ENCODE measurements at places on chromosomes 3 and 15. TPM values are rescaled to one million over a fixed set of nuclear protein-coding genes. Genes with fewer than 3 reads are reported as not detected.

GRCh38 chr3:113278599-113278955 lies 67.2 kb downstream of the BOC start:
- no peak for DNase-seq

DNA sequence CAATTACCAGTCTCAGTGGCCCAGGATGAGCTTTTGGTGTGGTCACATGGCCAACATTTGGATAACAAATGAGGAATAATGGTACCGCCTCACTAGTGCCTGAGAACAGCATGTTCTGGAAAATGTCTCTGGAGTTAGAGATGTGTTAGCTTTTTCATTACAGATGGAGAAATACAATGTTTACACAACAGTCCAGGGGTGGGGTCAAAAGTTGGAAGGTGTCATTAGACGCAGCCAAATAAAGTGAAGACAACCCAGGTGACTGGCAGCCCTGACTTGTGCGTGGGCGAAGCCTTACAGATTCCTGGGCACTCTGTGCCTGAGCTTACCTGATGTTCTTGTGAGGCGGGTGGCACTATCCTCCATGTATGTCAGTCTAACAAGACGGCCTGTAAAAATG lies 12.8 kb downstream of the IL17RB start:
- DNase-seq = peak; percentile 60

DNA sequence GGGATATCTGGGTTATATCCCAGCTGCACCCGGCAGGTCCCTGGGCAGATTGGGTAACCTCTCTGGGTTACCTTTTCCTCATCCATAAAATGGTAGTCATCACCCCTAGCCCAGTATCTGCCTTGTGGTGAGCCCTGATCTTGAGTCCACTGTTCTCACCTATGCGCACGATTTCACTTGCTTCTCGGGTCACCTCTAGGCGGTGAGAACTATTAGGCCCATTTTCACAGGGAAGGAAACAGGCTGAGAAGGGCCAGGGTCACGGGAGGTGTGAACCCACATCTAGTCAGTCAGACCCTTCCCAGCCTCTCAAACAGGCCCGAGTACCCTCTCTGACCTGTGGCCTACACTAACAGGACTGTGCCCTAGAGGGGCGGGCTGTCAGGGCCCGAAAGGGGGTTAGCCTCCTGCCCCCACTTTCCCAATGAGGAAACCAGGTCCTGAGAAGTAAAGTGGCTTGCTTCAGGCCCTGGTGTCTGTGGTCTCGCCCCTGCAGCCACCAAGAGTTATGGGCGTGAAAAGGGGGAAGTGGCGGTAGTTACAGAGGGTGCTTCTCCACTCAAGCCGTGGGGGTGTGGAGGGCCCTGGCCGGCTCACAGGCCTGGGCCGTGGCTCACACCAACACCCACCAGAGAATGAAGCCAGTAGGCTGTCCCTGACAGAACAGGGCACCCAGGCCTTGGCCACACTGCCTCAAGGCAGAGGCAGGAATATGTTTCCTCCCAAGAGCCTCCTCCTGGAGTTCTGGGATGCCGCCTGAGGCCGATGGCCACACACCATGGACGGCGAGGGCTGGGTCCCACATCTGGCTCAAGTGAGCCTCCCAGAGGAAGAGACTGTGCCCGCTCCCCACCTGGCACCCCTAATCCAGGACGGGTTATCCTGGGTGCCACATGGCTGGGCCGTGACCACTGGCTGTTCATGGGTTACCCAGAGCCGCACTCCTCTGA lies 19.5 kb downstream of the PSTPIP1 start:
- no peak for DNase-seq

DNA sequence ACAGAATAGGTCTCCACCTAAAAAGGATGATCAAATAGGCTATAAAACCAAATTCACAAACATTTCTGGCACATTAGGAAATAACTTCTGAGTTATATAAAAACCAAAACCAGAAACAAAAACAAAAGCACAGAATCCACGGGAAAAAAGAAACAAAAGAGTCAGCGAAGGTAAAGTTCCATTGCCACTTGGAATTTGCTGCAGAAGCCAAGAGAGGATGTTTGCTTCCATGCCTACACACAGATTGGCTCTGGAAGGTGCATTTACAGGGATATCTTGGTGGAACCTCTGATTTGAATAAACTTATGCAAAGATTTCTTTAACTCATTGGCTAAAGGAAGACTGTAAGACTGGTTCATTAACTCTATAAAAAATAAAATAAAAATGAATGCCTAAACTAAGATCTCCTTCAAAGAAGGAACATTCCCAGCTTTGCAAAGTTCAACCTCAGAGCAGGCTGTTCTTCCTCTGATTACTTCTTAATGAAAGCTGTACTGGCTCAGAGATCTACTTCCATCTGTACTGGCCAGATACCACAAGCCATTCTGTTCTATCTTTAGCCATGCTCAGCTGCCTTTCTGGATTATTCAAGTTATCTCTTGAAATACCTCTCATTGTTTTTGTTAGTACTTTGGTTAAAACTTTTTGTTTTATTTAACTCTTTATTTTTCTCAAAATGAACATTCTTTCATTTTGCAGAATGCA lies 537.5 kb upstream of the CCDC54 start:
- no peak for DNase-seq

DNA sequence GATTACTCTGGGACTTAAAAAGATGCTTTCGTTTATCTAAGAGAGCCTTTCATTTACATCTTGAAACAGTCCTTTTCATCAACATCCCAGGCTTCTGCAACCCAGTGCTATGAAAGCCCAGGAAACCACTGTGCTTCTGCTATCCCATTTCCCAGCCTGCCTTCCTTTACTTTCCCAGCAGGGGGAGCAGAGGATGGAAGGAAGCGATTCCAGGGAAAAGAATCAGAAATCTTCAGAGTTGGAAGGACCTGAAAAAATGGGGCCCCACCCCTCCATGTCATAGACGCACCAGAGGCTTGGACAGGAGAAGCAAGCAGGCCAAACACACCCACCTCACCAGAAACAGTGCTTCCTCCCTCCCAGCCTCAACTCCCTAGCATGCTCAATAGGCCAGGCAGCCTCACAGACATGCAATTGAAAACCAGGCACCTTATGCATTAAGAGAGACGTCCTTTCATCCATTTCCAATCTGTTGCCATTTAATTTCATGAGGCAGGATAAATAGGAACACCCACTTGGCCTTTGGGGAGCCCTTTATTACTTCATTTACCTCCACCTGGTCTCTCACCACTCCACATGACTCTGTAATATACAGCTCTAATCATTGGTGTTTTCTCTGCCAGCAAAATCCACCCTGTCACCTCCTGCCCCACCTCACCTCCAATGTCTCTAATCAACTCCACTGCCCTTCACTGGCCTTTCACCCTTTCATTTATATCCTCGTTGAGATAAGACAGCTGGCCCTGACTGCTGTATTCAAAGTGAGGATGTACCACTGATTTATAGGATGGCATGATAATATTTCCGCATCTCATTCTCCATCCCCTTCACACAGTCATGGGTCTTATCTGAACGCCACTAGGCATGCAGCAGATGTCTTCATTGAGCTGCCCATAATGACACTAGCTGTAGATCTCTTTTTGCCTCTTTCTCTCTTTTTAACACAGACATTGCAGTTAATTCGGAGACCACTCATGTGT lies 583.9 kb downstream of the NTRK3 start:
- DNase-seq = no peak

DNA sequence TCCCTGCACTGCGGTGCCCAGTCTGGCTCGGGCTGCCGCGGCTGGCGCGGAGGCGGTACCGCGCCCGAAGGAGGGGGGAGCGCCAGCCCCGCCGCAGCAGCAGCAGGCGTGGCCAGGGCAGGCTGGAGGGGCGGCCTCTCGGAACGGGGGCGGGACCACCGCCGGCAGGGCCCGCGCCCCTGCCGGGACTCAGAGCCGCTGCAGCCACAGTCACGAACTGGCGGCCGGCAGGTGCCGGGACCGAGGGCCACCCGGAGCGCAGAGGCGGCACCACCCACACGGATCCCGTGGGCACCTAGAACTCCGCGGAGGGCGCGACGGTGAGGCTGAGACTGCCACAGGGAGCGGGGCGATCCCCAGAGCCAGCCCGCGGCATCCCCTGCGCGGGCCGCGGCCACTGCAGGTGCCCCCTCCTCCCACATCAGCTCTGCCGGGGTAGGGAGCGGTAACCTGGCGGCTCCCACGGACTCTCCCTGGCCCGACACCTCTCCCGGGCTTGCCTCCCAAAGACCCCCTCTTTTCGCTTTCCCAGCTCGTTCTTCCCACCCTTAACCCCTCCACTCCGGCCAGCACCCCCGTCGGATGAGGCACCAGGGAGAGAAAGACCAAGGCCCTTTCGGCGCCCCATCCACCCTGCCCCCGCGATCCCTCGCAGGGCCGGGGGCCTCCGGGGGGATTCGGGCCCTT lies at the start of gene VWA5B2:
VWA5B2 (plus strand) TSS at position 192 of the 687 bp plus-strand sequence. CDS start 944 bp downstream, outside the sequence.
- DNase-seq = no peak

- no peak for DNase-seq
Measured at GRCh38 chr15:39391230-39391629, 189.6 kb upstream of the THBS1 start.

- no peak for DNase-seq
Measured at GRCh38 chr3:152817400-152817799, 17.5 kb upstream of the P2RY1 start.

- DNase-seq = no peak
Measured at GRCh38 chr15:55827204-55827603, 84.3 kb upstream of the PRTG start.

DNA sequence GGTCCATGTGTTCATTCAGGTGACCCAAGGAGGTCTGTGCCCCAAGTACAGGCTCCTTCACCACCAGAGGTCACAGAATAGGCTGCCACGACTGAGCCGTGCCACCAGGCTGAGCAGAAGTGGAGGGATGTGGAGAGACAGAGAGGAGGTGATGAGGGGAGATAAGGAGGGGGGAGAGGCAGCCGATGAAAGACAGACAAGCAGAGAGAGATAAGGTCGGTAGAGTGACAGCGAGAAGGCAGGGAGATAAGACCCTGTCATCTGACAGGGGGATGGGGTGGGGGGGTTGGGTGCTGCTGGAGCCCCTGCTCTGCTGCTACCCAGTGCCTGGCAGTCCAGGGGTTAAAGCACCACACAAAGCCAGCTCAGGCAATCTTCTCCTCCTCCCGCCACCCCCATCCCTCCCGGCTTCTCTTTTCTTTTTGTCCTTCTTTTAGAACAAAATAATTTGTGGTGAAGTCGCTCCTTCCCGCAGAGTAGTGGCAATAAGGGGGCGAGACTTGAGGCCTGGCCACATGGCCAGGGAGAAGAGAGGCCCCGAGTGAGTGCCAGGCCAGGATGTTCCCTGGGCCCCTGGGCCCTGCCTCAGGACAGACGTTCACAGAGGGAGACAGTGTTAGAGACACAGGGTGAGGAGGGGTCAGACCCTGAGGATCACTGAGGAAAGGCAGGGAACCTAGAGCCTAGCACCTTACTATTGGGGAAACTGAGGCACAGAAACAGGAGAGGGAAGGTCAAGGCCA lies 67.9 kb downstream of the CACNA2D2 start:
- no peak for DNase-seq

DNA sequence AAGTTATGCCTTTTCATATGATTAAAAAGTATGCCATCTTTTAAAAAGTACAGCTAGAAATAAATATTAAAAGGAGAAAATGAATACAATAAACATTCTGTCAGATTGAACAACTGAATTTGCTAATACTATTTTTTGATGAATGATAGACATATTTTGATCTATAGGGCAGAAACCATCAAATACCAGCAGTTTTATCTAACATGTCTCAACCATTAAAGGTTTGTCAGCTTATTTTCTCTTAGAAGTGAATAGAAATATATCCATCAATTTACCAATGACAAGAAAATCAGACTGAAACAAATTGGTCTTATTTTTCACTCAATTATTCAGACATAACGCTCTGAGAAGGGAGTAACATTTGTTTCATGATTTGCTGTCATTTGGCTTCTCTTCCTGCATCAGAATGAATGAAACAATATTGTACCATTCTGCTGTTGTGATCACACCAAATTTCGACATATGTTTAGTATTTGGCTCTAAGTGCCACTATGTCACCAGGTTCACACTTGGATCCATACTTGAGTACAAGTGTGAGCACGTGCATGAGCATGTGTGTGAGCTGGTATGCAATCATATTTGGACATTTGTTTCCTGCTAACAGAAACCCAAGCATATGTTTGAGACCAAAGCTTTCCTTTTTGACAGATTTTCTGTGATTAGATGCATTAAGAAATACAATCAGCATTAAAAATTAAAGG lies 86.5 kb downstream of the THRB start:
- DNase-seq = no peak

Gene SEC22C
- 14.2 TPM for total RNA-seq

Gene TGM4
- not detected for total RNA-seq

Measured in left lobe of liver (tissue), 2 donors.